ENCODE measurements at places on chromosomes 4 and X.

DNA sequence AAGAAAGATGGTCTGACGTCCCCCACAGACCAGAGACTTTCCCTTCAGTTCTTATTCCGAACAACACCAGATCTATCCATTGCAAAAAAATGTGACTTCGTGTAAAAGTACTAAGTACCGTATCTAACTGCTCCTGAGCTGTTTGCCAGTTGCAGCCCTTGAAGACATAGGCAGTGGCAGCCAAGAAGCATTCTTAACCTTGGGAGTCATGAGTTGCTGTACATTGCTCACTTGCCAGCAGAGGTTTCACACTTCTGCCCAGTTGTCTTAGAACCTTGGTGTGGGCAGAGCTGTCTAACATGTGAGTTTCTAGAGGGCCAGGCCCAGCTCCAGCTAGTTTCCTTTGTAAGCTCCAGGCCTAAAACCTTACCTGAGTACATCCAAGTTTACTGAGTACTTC lies 10.5 kb upstream of the CHRDL1 start:
- no peak for DNase-seq

DNA sequence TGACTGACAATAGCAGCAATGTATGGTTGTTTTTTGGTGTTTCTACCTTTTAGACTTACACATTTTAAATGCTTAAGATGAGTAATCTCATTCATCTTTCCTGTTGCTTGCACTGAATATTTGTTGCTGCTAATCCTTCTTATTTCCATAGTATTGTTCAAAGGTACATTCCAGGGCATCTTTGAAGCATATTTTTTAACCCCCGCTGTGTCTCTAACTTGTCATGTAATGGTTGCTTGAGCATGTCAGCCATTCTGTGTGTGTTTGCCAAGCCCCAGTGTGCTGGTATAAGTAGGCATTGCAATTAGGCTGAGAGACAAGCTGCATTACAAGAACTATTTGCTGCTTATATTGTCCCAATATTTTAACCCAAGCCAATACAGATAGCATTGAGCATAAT lies 87.9 kb downstream of the IL1RAPL1 start:
- no peak for DNase-seq

GRCh38 chr4:42398871-42399331 lies 1.6 kb downstream of the SHISA3 start:
- no peak for DNase-seq

GRCh38 chr4:45082101-45082500 lies 355.7 kb upstream of the GNPDA2 start:
- DNase-seq: no peak

DNA sequence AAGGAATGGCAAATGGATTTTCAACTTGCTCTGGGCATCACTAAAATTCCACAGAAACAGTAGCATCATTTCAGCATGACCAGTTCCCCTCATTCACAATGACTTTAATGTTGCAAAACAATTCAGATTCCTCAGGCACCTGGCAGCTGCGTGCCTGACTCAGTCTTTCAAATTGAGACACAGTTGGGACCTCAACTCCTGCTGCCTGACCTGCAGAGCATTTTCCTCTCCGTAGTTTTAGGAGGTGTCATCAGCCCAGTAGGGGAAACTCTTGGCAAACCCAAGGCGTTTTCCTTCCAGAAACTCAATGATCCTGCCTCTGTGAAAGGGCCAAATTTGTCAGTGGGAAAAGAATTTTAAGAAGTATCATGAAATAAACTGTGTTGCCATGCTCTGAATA lies 388.9 kb downstream of the SPRY1 start:
- no peak for DNase-seq

DNA sequence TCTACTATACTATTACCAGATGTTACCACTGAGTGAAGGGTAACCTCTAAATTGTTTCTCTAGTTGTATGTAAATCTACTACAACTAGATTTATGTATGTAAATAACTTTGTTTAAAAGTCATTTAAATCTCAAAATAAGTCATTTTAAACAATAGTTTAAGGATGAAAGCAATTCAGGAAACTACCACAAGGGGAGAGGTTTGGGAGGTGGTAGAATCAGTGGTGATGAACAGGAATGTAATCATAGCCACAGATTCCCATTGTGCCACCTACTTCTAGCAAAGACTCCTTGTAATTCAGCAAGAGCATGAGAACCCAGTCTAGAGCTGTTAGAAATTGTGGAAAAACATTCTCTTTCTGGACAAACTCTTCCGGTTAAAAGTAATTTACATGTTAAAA lies 234.6 kb downstream of the SLC7A11 start:
- no peak for DNase-seq

- no peak for DNase-seq
Measured at GRCh38 chrX:135345107-135345589, 35.9 kb downstream of the ETDC start.

- no peak for DNase-seq
Measured at GRCh38 chr4:65845199-65845773, 175.0 kb upstream of the EPHA5 start.

- DNase-seq: no peak
Measured at GRCh38 chr4:82469791-82470345, 39.5 kb downstream of the ENOPH1 start.

DNA sequence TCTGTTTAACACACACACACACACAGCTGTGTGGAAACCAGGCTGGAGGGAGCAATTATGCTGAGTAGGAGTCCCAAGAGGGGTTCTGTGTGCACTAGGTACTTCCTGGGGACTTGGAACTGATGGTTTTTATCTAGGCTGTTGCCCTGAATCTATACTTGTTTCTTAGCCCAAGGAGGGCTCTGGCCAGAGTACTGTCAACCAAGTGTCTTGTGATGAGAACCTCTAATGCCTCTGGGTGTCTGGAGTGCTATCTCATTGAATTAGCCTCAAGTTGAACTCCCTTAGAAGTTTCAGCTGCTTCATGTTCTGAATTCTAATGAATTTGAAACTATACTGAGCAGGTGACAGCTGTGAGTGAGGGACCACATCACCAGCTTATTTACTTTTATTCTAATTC lies 16.6 kb downstream of the ARHGAP24 start:
- DNase-seq: no peak

- no peak for DNase-seq
Measured at GRCh38 chr4:169582203-169582602, 30.2 kb downstream of the NEK1 start.

DNA sequence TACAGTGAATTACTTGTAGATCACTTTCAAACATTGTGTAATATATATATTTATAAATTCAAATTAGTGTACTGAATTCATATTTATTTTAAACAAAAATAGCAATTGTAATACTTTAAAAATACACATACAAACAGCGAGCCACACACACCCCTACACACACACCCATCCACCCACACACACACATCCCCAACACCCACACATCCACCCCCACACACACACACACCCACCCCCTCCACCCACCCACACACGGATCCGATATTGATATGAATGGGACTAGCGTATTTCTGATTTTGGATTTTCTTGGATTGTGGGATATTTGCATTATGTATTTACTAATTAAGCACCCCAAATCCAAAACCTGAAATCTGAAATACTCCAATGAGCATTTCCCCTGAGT lies 451.2 kb downstream of the PCDH7 start:
- DNase-seq: no peak

DNA sequence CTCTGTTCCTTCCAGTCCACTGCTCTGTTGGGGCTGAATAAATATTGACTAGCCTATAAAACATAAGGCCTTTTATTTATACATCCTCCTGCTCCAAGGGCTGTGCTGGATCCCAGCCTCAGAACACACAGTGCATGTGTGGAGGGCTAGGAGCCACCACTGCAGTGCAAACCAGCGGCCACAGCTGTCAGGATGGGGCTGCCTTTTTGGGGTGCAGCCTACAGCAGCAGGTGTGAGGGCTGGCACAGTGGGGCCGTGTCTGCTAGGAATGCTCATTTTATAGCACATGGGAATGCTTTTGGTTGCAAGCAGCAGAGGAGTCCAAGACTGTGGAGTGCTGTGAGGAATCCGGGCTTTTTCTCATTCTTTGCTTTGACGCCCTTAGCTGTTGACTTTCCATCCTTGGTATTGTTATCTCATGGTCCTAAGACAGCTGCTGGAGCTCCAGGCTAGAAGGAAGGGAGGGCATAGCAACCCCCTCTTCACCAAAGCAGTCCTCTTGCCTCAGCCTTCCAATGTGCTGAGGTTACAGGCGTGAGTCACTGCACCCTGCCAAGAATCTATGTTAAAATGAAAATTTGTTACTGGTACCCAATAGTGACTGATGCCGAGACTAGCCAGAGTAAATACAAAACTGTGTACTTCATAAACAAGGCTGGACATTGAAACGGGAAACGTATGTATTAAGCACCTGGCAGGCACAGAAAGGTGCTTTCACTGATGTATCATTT lies 334.3 kb upstream of the GATB start:
- DNase-seq: no peak

DNA sequence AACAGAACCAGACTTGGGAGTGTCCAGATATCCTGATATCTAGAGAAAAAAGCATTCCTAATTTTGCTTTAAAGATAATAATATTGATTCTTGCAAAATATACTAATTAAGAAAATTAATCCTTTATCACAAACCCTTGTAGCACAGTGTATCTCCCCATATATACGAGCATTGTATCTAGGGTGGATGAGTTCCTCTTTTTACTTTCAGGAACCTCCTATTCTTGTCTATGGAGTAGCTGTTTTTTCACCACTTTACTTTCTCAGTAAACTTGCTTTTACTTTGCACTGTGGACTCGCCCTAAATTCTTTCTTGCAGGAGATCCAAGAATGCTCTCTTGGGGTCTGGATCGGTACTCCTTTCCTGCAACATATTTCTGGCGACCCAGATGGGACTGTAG lies 103.9 kb downstream of the GLUD2 start:
- DNase-seq: no peak

DNA sequence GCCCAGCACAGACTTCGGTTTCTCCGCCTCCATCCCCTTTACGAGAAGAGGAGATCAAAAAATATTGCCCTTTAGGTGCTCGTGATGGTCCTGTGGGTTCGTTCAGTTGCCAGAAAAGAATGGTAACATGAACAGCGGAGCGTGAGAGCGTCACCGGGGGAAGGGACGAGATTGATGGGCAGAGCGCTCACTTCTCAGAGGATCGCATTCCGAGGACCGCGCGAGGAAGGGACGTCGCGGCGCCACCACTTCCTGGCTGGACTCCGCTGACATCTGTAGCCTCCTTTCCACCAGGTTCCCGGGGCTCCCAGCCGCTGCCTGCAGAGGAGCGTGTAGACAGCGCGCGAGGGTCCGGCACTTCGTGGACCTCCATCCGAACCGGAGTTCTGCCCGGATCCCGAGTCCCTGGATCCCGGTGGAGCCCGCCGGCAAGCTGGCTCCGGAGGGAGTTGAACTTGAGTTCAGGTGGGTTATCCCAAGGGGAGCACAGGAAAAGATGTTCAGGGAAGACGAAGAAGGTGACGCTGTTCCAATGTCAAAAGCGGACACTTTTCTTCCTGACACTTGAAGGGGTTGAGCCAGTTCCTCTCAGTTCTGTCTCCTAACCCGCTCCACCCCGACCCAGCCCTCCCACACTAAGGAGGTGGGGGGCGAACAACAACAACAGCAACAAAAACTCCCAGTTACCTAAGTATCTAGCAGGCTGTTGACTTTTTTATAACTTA lies 484 bp downstream of the GALNTL6 start:
- DNase-seq: no peak

DNA sequence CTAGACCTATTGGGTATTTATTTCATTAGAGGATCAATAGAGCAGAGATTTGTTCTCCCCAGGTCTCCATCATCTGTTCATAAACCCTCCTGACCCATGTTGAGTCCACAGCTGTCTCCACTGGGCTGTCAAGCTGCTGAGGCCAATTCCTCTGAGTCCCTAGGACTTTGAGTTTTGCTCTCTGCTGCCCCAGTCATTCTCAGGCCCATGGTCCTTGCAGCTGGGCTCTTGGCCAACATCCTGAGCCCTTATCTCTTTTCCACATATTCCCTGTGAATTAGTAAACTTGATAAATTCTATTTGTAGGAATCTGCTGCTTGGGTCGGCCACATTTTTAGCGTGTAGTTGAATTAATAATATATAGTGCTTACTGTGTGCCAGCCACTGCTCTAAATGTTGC lies 41.9 kb downstream of the FHL1 start:
- DNase-seq: no peak

DNA sequence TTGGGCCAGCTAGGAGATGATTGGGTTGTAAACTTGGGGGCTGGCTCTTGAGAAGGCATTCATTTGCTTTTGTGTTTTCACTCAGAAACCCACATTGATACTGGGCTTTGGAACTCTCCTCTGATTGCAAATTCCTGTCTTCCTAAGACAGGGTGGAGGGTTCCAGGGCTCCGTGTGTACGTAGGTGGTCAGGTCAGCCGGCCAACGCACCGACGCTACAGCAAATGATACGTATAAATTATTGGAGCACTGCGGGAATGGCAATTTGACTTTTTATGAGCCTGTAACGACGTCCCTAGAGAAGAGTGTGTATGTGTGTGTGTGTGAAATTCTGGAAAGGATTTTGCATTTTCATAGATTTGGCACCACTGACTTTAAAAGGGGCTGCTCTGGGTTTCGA lies 236.9 kb downstream of the SHOX start:
- DNase-seq: no peak

DNA sequence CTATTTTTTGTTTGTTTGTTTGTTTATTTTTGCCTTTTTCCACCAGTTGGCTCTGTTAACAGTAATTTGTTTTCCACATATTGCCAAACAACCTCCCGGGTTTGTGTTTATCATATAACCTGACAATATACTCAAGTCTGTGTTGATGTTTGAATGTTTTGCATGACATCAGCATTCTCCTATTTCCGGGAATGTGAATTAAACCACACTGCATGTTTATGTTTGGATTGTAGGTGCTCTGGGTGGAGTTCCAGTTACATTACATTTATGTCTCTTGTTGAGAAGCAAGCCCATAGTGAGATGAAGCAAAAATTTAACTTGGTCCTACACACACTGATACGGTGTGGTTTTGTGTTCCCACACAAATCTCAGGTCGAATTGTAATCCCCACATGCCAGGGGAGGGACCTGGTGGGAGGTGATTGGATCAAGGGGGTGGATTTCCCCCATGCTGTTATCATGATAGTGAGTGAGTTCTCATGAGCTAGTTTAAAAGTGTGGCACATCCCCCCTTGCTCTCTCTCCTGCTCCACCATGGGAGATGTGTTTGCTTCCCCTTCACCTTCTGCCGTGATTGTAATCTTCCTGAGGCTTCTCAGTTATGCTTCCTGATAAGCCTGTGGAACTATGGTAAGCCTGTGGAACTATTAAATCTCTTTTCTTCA lies 54.4 kb upstream of the CLNK start:
- no peak for DNase-seq

GRCh38 chrX:150870029-150870428 lies 28.4 kb downstream of the CD99L2 start:
- DNase-seq: no peak

DNA sequence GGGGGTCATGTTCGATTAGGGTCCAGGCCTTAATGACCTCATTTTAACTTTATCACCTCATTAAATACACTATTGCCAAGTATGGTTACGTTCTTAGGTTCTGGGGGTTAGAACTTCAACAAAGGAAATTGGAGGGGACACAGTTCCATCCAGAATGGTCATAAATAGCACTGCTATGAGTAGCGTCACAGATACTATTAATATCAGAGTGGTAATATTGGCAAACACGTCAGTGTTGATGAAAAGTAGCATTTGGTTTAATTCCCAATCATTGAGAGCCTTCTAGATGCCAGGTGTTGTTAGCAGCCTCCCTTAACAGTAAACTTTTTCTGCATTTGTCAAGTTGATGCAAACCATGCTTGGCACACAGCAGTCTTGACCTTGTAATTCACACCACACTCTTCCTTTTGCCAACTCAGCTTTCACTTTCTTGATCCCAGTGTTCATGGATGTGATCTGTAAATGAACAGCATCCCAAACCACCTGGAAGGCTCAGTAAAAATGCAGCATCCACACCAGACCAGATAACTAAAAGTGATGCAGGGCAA lies 912.5 kb upstream of the TENM3 start:
- no peak for DNase-seq

Measured in effector memory CD4-positive, alpha-beta T cell (primary cell).